ENCODE measurements at places on chromosomes 3 and 15.

GRCh38 chr3:127391436-127392155 is 103.8 kb upstream of the PRR20G start:
- DNase-seq, result no peak

DNA sequence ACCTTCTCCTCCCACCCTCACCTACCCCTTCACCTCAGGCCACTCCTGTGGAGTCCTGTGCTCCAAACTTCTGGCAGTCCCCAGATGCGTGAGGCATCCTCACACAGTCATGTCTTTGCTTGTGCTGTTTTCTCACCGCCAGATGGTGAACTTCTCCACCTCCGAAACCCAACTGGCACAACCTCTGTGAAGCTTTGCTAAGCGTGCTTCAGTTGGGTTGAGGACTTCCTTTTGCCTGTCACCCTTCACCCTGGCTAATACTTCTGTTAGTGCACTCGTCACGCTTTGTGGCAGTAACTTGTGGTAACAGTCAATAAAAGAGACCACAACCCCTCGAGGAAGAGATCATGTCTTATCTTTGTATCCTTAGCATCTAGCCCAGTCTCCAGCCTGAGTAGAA is 42.0 kb upstream of the SKOR1 start:
- no peak for DNase-seq

GRCh38 chr3:122810734-122811133 is 15.9 kb downstream of the SLC49A4 start:
- DNase-seq, result no peak

DNA sequence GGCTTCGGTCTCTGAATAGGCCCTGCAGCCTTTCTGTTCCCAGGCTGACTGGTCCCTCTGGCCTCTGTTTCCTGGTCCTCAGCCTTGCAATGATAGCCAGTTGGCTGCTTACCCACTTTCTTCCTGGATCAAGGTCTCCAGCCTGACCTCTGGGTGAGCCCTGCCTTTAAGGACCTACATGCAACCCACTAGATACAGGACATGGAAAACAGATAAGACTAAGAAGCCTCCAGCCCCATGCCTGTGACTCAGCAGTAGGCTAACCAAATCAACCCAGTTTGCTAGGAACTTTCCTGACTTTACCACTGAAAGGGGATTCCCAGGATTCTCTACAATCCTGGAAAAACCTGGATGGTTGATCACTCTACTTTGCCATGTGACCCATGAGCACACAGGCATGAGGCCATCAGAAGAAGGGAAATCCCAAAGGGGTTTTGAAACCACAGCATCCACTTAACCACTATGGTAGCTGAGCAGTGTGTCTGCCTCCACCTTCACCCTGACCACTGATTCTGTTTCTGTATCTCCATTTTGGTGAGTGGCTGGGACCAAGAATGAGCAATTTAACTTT is 188.1 kb downstream of the CHST2 start:
- DNase-seq, result no peak

DNA sequence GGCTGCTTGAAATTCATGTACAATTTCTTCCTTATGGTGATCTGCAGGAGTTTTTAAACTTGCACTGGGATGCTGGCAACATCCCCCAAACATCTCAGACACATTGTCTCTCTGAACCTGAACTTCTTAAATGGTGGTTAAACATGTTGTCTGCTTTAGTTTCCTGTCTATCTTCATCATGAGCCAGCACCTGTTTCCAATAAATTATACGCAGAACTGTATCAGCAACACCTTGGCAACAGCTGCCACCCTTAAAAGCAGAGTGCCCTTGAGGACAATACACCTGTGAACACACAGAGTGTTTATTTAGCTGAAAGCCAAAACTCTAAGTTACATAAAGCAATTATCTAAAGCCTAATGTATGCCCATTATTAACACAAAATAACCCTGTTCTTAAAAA is 242.9 kb downstream of the WNT5A start:
- no peak for DNase-seq

- DNase-seq, result no peak
Observed at GRCh38 chr15:49115062-49115461, 40.3 kb downstream of the COPS2 start.

DNA sequence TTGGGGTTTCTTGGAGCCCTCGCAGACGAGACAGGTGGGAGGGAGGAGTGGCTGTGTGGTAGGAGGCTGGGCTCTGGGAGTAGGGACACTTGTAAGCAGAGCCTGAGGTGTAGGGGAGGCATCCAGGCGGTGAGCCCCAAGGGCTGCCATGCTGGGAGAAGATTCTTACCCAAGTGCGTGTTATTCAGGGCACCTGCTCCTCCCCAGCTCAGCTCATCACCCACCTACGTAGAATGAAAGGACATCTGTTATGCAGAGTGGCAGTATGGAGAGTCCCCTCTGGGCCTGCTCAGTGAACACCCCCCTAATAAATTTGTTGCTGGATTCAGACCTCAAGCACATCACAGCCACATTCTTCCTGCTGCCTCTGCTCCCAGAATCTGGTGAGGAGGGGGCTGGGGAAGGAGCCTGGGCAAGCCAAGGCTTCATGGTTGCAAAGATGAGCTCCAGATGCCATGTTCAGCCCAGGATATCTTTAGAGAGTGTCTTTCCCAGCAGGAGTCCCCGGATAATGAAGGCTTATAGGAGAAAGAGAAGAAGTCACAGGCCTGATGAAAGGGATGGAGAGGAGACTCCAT is 261.8 kb downstream of the EPHB1 start:
- no peak for DNase-seq

DNA sequence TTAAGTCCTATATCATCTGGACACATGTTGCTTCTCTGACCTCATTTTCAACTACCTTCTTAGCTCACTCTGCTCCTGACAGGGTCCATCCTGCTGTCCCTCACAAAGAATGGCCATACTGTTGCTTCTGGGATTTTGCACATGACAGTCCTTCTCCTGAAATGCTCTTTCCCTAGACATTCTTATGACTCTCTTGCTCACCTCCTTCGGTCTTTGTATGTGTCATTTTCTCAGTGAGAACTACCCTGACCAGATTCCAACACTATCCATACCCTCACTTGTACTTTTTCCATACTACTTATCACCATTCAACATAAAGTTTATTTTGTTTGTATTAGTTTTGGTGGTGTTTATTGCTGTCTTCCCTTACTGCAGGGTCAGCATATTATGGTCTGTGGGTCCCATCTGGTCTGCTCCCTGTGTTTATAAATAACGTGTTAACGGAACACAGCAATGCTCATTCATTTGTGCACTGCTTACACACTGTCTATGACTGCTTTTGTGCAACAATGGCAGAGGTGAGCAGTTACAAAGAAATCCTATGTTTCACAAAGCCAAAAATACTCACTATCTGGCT is 159.5 kb downstream of the SPATA16 start:
- no peak for DNase-seq
